H4 (cell line): ENCODE measurements at places on chromosomes 3 and 15.
A peak's percentile ranks its signal among the peaks of the same experiment; 100 is the strongest.

DNA sequence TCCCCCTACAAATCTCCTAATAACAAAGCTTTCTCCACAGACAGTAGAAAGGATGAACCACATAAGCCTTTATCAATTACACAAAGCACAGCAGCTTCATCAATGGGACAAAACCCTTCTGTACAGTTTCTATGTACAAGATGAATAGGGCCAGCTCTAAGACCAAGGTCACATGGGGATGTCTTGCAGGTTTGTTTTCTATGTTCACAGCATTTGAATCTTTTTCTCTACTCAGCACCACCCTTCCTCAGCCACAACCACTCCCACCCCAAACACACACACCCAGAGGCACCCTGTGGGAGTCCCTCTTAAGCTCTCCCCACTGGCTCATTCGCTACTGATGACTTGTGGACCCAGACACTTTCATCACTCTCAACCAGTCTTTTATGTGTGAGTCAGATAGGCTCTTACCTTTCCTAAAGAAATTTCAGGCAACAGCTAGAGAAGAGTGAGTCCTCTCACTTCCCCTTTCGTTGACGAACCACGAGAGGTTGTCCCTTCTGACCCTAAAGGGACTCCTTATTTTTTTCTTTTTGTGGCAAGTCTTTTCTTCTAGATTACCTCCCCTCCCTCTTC is 57.9 kb downstream of the ARHGAP31 start:
- no peak for DNase-seq

- DNase-seq: no peak
Observed at GRCh38 chr3:37506956-37507535, 332.7 kb upstream of the LRRFIP2 start.

GRCh38 chr15:80662757-80663553 is 32.2 kb upstream of the ABHD17C start:
- DNase-seq: no peak

DNA sequence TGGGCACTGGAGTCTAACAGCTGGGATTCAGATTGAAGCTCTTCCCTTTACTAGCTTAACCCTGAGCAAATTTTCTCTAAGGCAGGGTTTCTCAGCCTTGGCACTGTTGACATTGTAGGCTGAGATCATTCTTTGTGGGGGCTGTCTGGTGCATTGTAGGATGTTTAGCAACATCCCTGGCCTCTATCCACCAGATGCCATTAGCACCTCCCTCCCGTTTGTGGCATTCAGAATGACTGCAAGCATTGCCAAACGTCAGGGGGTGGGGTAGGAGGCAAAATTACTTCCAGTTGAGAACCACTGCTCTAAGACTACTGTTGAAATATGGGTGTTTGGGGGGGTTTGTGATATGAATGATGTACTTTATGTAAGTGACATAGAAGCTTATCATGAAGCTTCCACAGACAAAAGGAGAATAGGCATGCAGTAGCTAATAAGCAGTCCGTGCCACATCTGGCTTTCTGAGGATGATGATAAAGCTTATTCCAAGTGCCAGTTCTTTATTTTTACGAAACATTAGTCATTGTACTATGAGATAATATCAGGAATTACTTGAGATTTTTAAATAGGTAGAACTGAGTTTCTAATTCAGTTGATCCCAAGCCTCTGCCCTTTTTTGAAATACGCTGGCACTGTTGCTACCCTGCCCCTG is 39.3 kb downstream of the NKIRAS1 start:
- DNase-seq: peak; percentile 74

DNA sequence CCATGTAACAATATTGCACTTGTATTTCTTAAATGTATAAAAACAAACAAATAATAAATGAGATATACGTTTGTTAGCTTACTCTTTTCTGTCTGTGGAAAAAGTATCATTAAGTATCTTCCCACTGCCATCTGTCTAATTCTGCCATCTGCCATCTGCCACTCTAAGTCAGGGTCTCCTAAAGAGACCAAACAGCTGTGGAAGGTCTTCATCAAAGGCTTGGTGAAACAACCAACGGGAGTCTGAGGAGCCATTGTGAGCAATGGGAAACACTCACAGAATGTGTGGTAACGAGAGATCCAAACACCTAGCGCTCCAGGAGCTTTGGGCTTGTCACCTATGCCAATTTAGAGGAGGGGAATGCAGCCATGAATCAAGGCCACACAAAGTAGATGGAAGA is 28.7 kb upstream of the PFN2 start:
- DNase-seq: no peak

DNA sequence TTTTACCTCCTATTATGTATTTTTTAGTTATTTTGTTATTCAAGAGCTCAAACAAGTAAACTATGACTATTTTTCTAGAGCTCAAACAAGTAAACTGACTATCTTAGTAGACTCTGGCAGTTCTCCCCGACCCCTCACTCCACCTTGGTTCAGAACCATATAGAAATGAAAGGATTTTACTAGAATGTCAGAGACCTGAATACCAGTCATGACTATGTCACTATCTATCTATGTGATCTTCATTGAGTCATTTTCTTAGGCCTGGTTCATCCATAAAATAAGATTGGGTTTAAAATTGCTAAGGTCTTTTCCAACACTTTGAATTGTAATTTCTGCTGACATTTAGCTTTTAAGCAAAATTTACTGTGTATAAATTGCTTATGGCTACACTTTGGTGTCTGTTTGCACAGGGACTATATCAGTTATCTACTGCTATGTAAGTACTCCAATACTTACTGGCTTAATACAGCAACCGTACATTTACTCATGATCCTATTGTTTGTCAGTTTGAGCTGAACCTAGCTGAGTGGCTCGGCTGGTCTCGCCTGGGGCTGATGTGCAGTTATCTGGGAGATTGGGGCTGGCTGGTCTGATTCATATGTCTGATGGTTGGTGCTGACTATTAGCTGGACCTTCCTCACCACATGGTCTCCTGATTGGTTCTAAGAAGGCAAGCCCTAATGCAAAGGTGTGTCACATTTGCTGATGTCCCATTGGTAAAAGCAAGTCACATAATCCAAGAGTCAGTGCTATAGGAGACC is 37.0 kb downstream of the RASA2 start:
- no peak for DNase-seq

DNA sequence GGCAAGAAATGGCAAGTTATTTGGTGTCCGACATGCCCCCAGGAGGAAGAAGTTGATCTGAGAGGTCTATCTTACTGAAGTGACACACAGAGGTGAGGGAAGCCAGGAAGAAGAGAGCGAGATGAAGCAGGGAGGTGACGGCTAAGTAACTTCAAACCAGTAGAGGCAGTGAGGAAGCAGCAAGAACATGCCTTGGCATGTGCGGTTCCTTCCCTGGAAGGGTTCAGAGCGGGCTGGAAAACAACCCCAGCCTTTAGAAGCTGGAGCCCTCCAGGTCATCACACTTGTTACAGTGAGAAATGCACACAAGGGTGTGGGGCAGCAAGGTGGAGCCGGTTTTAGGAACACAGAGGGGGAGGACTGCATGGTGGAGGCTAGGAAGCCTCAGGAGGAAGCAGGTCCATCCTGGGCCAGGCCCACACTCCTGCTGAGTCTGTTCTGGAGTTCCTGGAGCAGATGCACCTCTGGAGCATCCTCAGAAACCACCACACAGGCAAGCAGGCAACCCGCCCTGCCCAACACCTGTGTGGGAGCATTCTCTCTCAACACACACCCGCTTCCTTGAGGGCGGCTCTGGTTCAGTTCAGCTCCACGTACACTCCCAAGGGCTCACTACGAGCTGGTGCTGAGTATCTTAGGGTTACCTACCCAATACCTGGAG is 47.1 kb downstream of the POC1A start:
- no peak for DNase-seq

GRCh38 chr3:5096336-5097008 is 25.6 kb upstream of the ARL8B start:
- no peak for DNase-seq
